ENCODE measurements at places on chromosomes 4 and X.

DNA sequence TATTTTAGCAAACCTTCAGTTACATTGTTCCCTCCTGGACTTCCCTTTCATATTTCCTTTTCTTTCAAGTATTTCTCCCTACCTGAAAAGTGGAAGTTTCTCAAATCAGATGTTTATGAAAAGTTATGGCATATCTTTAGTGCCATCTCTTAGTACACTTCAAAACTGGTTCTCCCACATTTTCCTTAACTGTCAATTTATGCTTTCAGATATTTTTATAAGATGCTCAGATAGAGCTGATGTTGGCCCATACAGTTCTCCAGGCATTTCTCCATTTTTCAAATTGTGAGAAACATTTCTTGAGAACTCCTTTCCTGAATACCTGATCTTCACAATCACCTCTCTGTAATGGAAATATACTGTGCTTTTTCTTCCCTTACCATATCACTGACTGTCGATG, 32.5 kb upstream of the AP1AR start:
- DNase-seq = no peak

DNA sequence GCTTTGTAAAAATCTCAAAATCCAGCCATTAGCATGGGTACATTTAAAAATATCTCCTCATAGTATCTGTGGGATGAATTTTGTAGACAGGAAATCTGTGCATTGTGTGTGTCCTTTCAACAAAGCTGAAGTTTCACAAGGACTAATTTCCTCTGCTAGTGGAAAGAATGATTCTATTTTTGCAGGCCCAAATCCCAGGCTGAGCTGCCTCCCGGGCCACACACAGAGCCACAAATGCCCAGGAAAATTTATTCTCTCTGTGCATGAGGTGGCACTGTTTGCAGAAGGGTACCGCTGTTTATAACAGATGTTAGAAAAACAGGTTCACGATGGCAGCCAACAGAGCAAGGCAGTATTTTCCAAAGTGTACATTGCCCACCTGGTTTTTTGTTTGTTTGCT, 11.0 kb upstream of the VCX3B start:
- DNase-seq = no peak

- no peak for DNase-seq
Observed at GRCh38 chr4:162494935-162495334, 331.1 kb upstream of the FSTL5 start.

DNA sequence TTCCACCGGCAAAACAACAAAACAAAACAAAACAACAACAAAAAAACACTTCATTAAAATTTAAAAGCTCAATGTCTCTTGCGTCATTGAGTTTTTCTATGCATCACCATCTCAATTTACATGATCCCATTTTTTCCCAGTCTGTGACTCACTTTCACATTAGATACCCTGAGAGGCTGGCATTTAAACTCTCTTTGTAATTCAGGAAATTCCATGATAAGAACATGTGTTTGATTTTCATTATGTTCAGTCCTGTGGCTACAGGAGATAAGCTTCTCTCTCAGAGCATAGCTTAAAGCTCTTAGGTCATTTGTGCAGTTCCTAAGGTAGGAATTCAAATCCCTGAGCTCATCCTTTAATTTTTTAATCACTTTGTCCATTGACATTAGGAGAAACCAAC, 104.6 kb downstream of the NBDY start:
- no peak for DNase-seq

- DNase-seq = no peak
Observed at GRCh38 chr4:151888367-151888866, 127.6 kb upstream of the GATB start.

DNA sequence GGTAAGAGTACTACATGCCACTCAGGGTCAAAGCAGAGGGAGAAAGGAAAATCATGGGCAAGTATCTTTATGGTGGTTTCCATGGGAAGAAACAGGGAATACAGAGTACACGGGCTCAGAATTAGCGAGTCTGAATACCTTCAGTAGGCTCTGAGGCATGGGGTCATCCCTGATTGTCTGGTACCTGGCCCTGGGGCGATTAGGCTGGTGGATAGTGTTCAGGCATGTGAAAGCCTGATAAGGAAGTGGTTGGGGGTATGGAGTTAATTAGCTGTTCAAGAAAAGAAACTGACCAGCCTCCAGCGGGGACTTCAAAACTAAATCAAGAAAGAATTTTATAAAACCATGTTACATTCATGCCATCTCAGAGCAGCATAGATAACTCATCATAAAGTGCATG, 518.8 kb downstream of the RAB28 start:
- DNase-seq = no peak

GRCh38 chr4:95838192-95838591, 1.7 kb upstream of the PDHA2 start:
- no peak for DNase-seq

GRCh38 chr4:172777729-172778431, 390.7 kb upstream of the GALNT7 start:
- no peak for DNase-seq

DNA sequence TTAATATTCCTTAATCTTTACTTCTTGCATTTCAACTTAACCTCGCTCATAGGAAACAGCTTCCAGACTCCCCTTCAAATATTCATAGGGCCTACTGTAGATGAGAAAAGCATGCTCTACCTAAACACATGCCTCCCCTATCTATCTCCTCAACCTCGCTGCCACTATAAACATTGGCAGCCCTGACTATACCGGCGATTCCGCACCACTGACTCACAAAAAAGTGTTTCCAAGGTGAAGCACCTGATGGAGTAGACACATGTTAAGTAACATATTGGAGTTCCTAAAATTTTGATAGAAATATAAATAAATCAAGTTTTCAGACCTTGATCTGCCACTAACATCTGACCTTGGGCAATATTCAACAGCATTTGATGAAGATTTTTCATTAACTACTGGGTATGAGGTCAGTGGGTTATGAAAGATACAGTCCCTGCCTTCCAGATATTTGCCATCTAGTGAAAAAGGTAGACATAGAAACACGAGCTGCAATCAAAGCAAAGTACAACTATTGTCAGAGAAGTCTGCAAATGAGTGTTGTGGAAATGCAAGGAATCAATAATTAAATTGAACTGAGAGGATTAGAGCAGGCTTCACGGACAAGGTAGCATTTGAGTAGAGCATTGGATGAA, 184.2 kb downstream of the MAML3 start:
- no peak for DNase-seq

- no peak for DNase-seq
Observed at GRCh38 chr4:183746305-183747229, 87.5 kb downstream of the TRAPPC11 start.

- DNase-seq = no peak
Observed at GRCh38 chr4:76836860-76837562, 60.9 kb downstream of the SOWAHB start.

GRCh38 chrX:131977619-131978018, 45.5 kb upstream of the STK26 start:
- no peak for DNase-seq

DNA sequence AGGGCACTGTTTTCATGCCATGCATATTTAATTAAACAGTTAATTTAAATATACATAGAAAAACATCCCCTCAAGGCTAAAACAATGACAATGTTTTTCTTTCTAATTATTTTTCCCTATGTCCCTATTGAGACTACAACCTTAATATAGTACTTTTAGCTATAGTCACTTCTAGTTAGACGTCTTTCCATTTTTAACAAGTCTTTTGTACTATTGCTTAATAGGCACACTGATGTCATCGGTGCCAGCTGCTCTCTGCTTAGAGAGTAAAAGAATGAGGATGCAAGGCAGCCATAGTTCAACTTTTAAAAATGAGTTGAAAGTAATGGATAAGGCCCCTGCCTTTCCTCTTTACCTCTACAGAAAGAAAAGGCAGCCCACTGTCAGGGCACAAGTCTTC, 191.1 kb downstream of the KCTD8 start:
- no peak for DNase-seq

- DNase-seq = no peak
Observed at GRCh38 chr4:80307774-80308465, 27.6 kb upstream of the CFAP299 start.

GRCh38 chrX:135625995-135626394, 87.4 kb upstream of the CT45A1 start:
- DNase-seq = no peak

- no peak for DNase-seq
Observed at GRCh38 chrX:123851079-123851478, 8.8 kb upstream of the XIAP start.

- DNase-seq = no peak
Observed at GRCh38 chr4:80806472-80806871, 224.0 kb upstream of the BMP3 start.

GRCh38 chr4:1873291-1873690, 2.1 kb downstream of the NSD2 start:
- DNase-seq = no peak

DNA sequence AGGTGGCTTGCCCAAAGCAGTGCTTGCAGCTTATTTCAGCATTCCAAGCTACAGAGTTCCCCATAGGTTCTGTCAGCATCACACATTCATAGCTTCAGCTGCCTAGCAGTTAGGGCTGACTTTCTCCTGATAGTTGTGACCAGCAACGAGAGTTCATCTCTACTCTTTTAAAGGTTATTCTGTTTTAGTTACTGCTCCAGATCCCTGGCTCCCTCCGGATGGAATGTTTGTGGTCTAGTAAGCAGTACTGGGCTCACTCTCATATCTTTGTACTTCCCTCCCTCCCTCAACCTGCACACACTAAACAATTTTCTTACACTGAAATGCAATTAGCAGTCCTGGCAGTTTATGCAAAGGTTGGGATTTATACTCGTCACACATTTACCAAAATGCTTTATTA, 43.9 kb downstream of the PTTG2 start:
- DNase-seq = no peak

DNA sequence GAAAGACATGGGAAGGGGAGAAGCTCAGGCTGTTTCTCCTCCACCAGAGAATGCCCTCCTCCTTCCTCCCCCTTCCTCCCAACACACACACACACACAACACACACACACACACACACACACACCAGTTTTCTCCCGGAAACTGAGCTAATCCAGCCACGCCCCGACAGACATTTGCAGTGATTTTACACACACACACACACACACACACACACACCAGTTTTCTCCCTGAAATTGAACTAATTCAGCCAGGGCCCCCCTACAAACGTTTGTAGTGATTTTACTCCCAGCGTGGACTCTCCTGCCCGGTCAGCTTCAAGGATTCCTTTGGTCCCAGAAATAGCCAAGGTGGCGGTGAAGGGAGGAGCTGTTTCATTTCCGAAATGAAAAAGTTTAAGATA, 32.9 kb upstream of the STX18 start:
- no peak for DNase-seq

DNA sequence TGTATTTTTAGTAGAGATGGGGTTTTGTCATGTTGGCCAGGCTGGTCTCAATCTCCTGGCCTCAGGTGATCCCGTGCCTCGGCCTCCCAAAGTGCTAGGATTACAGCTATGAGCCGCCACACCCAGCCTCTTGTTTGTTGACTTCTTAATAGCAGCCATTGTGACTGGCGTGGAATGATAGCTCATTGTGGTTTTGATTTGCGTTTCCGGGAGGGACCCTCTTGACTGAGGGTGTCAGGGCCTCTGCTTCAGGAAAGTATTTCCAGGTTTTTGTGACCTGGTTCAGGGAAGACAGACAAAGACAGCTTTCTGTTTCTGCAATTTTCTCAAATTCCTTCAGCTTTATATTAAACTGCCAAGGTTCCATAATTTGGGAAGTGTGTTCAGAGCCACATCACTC, 15.1 kb downstream of the CSF2RA start:
- no peak for DNase-seq
